ENCODE measurements at places on chromosomes 4 and X.

DNA sequence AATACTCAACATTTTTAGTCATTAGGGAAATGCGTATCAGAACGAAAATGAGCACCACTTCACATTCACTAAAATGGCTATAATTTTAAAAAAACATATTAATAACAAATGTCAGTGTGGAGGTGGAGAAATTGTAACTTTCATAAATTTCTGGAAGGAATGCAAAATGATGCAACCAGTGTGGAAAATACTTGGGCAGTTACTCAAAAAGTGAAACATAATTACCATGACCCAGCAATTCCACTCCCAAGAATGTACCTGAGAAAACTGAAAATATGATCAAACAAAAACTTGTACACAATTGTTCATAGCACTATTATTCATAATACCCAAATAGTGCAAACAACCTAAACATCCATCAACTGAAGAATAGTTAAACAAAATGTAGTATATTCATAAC is 76.1 kb upstream of the FAM241A start:
- no peak for DNase-seq

GRCh38 chrX:95733426-95733825 is 951.2 kb upstream of the DIAPH2 start:
- no peak for DNase-seq

DNA sequence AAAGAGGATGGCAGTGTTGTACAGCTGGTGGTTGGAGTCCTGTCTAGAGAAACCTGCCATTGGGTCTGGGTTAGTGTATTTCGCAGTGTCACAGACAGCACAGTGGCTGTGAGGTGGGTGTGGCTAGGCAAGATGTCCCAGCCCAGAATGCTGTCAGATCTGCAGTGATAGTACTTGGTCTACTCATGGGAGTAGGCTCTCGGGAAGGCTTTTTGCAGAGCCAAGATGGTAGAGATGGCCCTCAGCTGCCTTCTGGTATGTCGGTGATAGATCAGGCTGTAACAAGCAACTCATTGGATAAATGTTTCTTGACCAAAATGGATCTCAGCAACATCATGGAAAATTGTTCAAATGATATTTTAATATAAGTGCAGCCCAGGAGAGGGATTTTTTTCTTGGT is 84.3 kb upstream of the WDR1 start:
- DNase-seq: no peak

- no peak for DNase-seq
Observed at GRCh38 chr4:71110499-71110898, 117.0 kb downstream of the DCK start.

DNA sequence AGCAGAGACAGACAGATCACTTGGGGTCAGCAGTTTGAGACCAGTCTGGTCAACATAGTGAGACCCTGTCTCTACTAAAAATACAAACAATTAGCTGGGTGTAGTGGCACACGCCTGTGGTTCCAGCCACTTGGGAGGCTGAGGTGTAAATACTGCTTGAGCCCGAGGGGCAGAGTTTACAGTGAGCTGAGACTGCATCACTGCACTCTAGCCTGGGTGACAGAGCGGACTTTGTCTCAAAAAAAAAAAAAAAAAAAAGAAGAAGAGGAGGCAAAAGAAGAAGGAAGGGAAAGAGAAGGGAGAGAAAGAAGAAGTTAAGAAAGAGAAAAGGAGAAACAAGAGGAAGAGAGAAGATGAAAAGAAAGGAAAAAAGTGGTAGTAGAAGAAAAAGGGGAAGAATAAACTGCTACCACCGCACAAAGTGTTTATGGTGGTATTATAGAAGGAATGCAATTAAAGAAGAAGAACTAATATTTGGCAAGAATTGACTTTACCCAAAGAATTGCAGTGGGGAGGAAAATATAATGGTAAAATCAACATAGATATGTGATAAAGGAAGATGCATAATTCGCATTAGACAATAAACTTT is 19.6 kb upstream of the NSUN7 start:
- no peak for DNase-seq

- no peak for DNase-seq
Observed at GRCh38 chr4:148787831-148788477, 345.7 kb upstream of the NR3C2 start.

GRCh38 chrX:131402124-131402811 is 113.2 kb upstream of the IGSF1 start:
- no peak for DNase-seq

- DNase-seq: no peak
Observed at GRCh38 chr4:28548136-28548535, 1687.5 kb downstream of the STIM2 start.

GRCh38 chrX:124226129-124226528 is 106.3 kb upstream of the TEX13D start:
- DNase-seq: no peak

- DNase-seq: no peak
Observed at GRCh38 chrX:69133921-69134542, 31.2 kb downstream of the PJA1 start.

DNA sequence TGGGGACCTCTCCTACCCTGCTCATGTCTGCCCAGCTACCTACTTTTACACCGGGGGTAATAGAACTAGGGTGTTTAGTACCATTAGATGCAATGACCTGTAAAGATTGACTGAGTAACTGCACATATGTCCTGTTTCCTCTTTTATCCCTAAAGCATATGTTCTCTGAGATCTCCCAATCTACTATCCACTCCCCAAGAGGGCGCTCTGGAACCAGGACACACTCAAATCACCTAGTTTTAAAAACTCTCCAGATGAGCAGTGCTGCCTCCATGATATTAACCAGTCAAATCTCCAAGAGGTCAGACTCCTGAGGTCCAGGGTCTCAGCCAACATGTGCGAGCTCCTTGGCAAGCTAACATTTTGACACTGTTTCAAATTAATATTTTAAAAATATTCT is 87.0 kb upstream of the TSPAN5 start:
- no peak for DNase-seq

DNA sequence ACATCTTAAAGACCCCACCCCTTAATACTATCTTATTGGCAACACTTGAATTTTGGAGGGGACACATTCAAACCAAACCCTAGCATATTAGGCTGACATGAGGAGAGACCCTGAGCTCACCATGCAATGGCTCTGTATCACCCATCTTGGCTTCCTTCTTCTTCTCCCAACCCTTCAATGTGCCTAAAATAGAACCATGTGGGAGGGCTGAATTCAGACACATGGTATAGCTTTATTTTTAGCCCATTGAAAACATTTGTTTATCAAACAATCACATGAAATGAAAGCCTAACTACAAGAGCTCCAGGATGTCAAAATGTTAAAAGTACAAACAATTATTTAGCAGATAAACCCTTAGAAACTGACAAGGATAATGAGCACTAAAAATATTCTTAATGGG is 81.6 kb downstream of the RASL11B start:
- DNase-seq: no peak

DNA sequence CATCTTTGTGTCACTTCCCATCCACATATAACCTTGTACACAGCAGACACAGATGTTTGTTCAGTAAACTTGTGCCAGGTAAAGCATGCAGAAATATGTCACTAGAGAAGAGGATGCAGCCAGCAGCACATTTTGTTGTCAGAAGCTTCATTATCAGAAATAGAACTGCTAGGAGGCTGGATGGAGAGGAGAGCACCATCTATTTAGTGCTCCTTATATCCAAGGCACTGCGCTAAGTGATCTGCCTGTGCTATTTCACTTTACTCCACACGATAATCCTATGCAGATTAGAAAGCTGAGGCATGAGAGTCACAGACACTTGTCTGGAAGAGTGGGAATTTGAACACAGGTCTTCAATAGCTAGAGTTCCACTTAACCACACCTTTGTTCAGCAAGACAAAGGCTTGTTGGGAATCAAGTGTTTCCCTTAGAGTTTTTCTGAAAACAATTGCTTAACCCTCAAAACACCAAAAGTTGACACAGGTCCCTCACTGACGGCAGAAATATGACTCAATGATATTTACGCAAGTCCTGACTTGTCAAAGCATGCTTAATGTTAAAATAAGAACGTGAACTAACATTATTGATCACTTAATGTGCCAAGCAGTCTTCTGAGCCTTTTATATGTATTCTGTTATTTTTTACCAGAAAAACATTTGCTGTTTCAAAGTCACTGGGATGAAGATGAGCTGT is 1.2 kb upstream of the QDPR start:
- no peak for DNase-seq

DNA sequence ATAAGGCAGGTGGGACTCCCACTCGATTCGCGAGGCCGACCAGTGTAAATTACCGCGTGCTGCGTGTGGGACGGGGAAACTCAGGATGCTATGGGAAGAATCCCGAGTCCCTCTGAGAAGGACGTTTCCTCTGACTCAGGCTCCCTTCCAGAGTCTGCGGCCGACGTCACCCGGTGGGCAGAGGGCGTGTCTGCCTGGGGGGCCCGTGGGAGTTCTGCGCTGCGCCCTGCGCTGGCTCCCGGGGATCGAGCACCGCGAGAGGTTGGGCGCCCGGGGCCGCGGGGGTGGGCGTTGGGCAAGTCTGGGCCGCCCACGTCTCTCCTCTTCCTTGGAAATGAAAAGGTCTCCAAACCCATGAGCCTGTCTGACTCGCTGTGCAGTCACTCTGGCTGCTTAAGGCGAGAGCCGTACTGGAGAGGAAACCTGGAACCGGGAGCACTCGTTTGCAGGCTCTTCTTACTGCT is 568 bp downstream of the NIPAL1 start:
- DNase-seq: no peak

GRCh38 chr4:110085131-110085530 is 113.3 kb downstream of the ELOVL6 start:
- DNase-seq: no peak

GRCh38 chr4:40316782-40317635 is 18.1 kb upstream of the CHRNA9 start:
- no peak for DNase-seq

- DNase-seq: no peak
Observed at GRCh38 chr4:141102367-141102766, 30.9 kb downstream of the RNF150 start.

DNA sequence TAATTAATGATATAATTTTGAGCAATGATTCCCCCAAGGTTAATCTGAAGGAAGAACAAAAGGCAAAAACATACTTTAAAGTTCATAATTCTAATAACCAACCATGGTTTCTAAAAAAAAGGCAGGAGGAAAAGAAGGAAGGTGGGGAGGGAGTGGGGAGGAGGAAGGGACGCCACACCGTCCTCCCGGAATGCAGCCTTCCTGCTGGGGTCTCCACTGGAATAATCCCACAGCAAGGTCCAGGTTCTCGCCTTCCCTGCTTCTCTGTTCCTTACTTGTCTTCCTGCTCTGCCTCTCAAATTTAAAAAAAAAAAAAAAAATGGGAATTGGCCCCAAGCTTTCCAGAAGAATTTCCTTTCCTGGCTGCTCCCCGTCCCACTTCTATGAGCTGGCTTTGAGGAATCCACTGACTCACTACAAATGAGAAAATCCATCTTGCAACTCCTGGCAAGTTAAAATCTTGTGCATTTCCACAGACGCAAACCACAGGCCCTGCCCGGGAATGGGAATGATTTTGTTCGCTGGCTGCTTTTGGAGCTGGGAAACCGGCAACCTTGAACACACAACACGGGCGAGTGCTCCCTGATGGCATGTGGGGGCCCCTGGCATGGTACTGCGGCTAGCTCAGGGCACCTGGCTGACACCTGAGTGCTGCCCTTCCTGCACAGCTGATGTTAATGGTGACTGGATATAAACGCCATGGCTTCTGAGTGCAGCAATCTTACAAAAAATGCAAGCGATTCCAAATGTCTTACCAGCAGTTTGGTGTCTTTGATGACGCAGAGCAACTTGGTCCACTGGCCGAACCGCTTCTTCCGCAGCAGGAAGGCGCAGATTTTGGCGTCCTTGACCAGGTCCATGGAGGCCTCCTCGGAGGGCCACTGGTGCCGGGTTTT is 97.0 kb downstream of the AFAP1 start:
- DNase-seq: no peak

Data from Right ventricle myocardium inferior (tissue), 1 donor.